ENCODE measurements at places on chromosomes 3 and 15.

DNA sequence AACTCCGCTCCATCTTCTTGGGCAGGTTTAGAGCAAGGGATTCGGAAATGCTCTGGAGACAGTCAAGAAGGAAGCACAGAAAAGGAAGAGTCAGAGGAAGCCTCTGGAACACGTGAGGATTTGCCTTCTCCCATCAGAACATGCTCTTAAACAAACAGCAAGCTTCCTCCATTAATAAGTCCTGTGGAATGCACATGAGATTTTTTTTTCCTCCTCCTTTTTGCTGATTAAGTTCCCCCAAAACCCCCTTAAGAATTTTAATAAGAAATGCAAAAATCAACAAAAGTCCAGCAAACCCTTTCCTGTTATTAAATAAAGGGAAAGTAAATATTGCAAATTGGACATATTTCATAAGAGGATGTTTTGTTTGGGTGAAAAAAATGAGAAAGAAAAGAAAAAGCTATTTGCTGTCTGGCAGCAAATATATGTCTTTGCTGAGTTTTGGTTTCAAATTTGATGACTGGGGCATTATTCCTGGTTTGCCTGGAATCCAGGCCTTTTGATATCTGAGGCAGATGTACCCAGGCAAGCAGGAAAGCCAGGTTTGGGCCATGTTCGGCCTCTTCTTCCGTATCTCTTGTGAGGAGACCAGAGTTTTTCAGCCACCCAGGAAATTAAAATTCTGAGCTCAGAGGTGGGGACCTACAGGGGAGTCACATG is 7.9 kb upstream of the TSEN2 start:
- DNase-seq: no peak

DNA sequence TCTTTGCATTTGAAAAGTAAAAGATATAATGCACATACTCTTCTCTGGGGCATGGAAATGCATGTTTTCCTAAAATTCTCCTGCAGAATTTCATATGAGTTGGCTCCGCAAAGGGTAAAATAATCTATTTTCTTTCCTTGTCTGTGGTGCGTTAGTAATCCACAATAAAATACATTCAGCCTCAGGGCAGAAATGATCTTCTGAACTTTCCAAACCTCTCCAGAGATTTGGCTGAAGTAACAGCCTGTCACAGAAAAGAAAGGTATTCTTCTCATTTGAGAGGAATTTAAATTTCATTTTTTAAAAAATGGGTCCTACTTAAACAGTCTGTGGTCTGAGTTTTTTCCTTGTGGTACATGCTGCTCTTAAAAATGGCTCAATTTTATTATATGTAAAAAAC is 182.7 kb upstream of the DCBLD2 start:
- DNase-seq: no peak

DNA sequence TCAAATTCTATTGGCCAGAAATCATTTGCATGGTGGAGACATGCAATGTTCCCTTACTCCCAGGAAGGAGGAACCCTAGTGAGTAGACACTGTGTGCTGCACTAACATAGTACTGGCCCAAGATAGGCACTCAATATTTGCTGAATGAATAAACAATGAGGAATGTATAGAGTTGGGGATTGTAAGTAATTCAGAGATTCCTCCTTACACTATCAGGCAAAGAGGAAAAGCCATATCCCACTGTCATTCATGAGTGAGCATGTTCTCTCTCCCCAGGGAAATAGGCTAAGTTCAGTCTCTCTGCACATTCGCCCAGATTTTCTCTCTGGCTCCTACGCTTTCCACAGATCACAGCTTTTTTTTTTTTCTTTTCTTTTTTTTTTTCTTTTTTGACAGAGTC is 154.9 kb upstream of the WNT5A start:
- no peak for DNase-seq

- DNase-seq: no peak
These were observed 665.6 kb upstream of the NECTIN3 start for GRCh38 chr3:110405830-110406585.

DNA sequence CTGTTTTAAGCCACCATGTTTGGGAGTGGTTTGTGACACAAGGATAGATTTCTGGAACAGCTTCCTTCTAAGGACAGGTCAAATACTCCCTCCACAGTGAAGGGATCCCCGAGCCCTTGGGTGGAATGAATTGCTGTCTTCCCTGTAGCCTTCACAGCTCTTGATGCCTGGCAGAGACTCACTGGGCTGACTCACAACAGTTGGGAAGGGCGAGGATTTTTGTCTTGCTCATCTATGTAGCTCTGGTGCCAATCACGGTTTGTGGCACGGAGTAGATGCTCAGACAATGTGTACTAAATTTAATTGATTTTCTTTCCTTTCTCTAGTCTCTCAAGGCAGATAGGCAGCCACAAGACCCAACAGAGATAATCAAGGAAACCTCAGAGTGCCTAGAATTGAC is 27.0 kb downstream of the CRYGS start:
- no peak for DNase-seq

- no peak for DNase-seq
These were observed 160.6 kb upstream of the POU1F1 start for GRCh38 chr3:87436781-87437543.

DNA sequence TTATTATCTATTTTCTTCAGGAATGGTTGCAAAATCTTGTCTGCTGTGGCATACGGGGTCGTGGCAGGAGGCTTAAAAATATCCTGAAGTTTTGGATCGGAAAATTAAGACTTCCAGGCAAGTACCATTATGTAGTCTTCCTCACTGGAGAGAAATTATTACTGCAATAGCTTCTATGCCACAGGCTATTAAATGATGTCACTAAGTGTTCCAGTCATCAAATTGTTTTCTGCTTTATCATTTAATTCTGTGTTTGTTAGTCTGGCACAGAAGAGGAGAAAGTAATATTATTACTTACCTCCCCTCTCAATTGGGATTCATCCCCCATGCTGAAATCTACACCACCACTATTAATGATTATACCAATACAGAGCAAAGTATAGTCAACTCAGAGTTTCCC is 378.2 kb upstream of the ALCAM start:
- no peak for DNase-seq

GRCh38 chr3:84974347-84974746 is 15.6 kb downstream of the CADM2 start:
- DNase-seq: no peak

- DNase-seq: no peak
These were observed 805.7 kb downstream of the TUSC7 start for GRCh38 chr3:117515309-117515708.

DNA sequence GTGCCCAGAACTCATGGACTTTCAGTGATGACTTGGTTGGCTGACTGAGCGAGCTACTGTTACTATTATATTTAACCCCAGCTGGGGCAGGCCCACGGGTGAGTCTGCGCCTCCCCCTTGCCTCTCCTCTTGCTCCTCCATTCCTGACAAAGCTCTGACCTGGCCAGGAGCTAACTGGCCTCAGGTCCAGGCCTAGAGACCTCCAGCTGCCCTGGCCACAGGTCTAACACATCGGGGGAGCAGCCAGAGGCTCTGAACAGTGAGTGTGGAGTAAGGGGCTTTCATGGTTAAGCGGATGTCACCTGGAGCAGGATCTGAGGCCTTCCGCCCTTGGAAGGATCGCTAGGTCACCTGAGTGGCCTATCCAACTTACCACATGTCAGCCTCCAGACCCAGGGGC is 96.3 kb upstream of the HERC1 start:
- no peak for DNase-seq

- no peak for DNase-seq
These were observed 691.3 kb downstream of the ZPLD1 start for GRCh38 chr3:103126115-103126514.

DNA sequence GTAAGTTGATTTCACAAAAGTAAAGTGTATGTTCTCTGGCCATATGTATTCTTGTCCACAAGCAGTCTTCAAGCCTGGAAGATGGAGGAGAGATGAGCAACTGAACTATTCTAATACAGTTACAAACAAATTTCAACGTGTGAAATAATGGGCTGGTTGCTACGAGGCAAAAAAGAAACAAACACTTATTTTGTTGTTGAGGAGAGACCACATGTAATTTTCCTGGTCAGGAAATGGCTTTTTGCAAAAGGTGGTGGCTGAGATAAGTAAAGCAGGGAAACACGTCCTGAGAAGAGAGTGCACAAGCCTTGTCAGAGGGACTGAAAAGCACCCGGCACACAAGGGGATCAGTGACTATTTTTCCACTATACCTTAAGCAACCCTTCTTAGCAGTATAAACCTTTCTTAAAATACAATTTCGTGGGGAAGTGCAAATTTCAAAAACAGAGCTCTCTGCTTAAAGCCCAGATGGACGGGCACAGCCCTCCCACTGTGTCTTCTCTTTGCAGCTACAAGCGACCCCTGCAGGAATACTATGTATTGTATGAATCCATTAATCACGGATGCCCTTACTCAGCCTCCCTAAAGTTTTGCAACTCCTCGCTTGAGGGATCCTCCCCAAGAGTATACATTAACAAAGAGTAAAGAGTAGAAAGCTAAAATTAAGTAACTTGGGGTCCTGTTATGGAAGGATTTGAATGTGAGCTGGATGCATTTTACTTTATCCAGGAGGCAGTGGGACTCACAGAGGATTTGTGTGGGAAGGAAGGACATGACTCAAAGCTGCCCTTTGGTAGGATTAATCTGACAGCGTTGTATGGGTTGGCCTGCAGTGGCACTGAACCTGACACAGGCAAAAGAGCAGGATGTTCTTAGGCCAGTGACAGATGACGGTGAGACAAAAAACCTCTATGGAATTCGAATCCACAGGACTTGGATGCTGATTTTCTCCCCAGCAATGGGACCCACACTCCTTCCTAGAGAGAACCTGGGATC is 253.7 kb downstream of the IL5RA start:
- DNase-seq: no peak

DNA sequence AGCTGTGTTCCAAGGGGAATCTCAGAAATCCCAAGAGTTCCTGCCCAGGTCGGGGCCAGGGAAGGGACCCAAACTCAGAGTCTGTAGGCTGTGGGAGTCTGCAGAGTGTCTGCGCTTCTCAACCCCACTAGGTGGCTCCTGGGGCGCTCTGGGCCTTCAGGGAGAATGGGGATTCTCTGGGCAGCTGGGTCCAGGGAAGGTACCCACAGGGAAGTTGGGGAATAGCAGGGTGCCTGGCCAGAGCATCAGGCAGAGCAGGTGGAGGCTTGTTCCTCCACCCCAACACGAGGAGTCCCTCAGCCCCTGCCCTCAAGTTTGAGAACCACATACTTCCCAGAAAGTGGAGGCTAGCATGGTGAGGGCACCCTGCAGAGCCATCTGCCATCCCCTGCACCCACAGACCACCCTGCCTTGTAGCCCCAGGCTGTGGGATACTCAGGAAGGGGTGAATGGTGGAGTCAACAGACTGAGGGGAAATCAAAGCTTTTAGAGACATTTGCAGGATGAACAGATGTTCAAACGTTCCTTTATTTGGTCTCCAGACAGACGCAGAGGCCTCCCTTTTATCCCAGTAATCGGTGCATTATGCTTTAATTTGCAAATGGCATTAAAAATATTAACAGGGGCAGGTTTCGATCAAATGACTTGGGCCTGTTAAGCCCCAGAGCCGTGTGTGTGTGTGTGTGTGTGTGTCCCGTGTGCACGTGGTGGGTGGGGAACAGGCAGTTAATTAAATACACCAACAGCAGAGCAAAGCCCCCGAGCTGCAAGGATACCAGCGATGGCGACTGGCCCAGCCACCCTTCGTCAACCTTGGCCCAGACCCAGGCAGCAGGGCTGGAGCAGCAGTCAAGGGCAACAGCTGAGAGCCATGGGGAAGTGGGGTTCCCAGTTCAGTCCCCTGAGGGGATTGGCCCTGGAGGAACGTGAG is 57.7 kb downstream of the DNAJB8 start:
- no peak for DNase-seq

- no peak for DNase-seq
These were observed 67.4 kb downstream of the SATB1 start for GRCh38 chr3:18357747-18358146.

- DNase-seq: no peak
These were observed 16.7 kb downstream of the MCTP2 start for GRCh38 chr15:94247789-94248638.

DNA sequence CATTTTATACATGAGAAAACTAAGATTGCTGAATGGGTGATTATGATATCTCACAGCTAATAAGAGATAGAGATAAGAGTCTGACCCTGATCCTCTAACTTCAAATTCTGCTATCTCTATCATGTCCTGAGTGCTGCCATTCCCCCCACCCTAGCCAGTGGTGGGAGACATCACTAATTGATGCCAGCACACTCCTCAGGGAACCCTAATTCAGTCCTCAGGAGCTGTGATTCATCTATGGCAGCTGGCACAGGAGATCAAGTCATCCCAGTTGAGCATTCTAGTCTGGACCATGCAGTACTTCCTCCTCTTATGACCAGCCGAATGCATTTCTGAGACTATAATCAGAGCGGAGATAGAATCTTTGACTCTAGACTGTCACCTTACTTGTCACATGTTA is 71.9 kb downstream of the SYNM start:
- no peak for DNase-seq

- no peak for DNase-seq
These were observed 2.3 kb upstream of the MUC4 start for GRCh38 chr3:195813916-195814640.

DNA sequence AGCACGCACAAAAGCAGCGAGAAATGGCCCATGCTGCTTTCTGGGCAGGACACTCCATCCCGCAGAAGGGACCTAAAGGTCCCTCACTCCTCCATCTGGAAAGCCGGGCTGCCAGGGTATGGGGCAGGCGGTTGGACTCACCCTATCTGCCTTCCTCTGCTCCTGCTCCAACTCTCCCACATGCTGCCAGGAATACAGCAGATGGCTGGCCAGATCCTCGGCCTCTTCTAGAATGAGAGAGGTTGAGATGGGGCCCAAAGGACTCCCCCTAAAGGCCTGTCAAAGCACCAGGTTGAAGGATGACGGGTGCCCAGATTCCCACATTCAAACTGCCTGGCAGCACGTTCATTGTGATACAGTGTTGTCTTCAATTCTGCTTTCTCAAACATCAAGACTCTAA is 85.1 kb upstream of the C2CD4B start:
- DNase-seq: no peak

- DNase-seq: no peak
These were observed 7.8 kb downstream of the RFT1 start for GRCh38 chr3:53122255-53122932.

DNA sequence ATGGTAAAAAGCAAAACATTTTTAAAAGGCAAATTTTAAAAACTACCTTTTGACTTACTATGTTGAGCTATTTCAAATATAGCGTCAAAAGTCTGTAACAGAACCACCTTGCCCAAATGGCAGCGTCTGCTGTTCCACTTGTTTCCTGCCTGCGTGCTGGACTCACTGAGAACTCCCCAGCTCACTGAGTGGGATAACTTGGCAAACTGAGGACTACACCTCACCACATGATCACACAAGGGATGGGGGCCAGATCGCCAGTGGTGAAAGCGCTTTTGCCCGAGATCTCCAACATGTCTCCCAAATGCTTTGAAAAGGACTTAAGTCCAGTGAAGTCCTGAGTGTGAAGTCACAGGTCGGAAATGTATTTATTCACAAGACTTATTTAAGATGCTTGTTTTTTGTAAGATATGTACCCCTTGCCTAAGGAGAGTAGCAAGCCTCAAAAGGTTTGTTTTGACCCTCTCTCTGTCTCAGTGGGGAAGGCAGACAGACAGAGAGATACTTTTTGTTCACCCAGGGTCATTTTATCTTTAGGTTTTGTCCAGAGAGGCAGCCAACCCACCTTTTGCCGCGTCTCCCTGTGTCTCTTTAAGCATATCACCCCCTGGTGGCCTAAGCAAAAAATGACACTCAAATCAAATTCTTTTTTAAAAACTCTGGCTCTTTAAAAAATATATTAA is 192.6 kb downstream of the PDZRN3 start:
- DNase-seq: no peak
